Left kidney (tissue), 8 donors: ENCODE measurements at places on chromosomes 2 and 18.

- DNase-seq, result no peak
Observed at GRCh38 chr2:42964439-42965083, 172.2 kb upstream of the HAAO start.

GRCh38 chr2:185417111-185417510, 321.5 kb upstream of the FSIP2 start:
- no peak for DNase-seq

DNA sequence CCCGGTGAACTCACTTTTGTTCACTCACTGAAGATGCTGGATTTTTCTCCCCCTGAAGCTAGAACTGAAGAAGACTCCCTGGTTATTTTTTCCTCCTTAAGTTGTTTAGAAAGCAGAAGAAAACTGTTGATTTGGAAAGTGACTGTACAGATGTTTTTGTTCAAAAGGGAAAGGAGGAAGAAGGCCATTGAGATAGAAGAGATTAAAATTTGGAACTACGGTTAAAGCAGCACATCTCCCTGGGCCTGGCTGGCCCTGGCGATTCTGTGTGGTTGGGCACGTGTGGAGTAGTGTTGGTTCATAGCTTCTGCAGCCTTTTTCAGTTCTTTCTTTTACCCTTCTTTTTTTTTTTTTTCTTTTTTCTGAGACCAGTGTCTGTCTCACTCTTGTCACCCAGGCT, 109.2 kb downstream of the MAP4K4 start:
- DNase-seq, result no peak

- DNase-seq, result no peak
Observed at GRCh38 chr2:43123981-43124686, 102.3 kb downstream of the ZFP36L2 start.

DNA sequence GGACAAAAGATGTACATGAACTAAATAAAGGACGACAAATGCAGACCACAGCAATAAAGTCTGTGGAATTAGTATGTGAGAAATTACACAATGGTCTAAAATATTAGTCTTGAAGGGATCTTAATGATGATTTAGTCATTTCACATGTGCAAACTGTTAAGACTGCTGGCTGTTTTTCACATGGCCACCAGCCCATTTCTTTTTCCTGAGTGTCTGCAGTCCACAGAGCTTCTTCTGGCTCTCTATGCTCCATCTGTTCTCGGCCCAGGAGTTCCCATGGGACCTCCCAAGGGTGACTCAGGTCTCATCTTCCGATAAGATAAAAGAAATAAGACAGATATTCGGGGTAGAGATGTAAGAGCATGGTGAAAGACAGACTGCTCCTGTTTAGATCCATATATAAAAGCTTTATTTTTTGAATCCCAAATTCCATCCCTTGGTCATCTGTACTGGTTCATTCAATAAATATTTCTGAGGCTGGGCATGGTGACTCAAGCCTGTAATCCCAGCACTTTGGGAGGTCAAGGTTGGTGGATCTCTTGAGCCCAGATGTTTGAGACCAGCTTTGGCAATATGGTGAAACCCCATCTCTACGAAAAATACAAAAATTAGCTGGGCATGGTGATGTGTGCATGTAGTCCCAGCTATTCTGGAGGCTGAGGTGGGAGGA, 20.1 kb downstream of the IL1RL1 start:
- no peak for DNase-seq

DNA sequence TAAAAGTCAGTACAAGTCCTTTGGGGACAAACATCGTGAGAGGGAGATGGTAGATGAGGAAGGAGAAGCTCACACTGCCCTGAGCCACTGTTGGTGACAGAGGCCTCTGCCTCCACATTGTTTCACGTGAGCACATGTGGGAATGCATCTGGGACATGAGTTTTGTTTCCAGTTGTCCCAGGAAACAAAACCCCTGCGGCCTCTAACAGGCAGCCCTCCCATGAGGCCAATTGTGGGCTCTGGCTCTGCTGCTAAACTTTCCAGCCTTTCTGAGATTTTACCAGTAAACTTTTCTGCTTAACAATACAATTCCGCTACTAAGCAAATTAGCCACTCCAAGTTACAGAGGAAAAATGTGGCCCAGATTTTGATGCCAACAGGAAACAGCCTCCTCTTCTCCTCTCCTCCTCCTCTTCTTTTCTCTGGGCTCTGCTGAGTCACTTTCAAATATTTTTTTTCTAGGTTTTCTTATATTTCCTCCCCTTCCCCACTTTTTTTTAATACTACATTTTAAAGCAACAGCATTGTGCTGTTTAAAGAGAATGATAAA, 23.4 kb upstream of the LRRC30 start:
- no peak for DNase-seq

GRCh38 chr18:74278058-74278457, 13.7 kb downstream of the CYB5A start:
- DNase-seq, result no peak

DNA sequence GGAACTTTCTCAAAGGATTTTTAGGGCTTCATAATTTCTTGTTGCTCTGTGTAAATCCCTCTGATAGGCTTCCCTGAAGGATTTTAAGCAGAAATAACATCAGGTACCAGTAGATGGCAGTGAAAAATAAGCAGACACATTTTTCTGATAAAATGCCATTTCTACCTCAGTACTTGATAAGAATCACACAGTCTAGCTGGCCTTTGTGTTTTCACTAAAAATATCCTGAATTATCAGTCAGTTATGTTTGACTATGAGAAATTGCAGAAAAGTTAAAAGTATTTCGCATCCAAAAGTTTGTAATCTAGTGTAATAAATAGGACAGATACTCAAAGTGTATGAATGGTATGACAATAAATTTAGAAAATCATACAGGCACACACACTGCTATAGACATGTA, 68.7 kb downstream of the DNAJC10 start:
- peak; percentile 40 for DNase-seq

GRCh38 chr2:46704041-46704440, 211.6 kb downstream of the MCFD2 start:
- no peak for DNase-seq

GRCh38 chr18:55515941-55516710, 71.9 kb downstream of the TCF4 start:
- no peak for DNase-seq

DNA sequence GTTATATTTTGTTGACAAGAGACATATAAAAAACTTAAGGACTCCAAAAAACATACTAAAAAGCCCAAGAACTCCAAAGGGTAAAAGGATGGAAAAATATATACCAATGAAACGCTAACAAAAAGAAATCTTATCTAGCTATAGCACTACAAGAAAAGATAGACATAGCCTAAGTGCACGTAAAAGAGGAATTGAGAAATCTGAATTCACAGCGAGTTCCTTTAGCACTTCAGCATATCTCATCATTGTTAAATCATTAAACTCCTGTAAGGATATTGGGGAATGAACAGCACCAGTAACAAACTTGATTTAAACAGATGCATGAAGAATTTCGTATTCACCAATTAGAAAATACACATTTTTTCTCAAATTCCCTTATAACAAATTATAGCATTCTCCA, 134.1 kb downstream of the CAPN13 start:
- no peak for DNase-seq

GRCh38 chr2:111671426-111672150, 212.4 kb downstream of the ANAPC1 start:
- DNase-seq, result no peak

- DNase-seq, result no peak
Observed at GRCh38 chr2:240921311-240921994, 15.3 kb downstream of the CROCC2 start.

- DNase-seq, result no peak
Observed at GRCh38 chr2:100939445-100939844, 62.6 kb upstream of the RPL31 start.

- DNase-seq, result no peak
Observed at GRCh38 chr2:15074751-15075700, 442.5 kb downstream of the LRATD1 start.
